H1 (cell line): ENCODE measurements at places on chromosomes 2 and 18.

- no peak for DNase-seq
Measured at GRCh38 chr2:196234672-196235071, 63.3 kb upstream of the STK17B start.

DNA sequence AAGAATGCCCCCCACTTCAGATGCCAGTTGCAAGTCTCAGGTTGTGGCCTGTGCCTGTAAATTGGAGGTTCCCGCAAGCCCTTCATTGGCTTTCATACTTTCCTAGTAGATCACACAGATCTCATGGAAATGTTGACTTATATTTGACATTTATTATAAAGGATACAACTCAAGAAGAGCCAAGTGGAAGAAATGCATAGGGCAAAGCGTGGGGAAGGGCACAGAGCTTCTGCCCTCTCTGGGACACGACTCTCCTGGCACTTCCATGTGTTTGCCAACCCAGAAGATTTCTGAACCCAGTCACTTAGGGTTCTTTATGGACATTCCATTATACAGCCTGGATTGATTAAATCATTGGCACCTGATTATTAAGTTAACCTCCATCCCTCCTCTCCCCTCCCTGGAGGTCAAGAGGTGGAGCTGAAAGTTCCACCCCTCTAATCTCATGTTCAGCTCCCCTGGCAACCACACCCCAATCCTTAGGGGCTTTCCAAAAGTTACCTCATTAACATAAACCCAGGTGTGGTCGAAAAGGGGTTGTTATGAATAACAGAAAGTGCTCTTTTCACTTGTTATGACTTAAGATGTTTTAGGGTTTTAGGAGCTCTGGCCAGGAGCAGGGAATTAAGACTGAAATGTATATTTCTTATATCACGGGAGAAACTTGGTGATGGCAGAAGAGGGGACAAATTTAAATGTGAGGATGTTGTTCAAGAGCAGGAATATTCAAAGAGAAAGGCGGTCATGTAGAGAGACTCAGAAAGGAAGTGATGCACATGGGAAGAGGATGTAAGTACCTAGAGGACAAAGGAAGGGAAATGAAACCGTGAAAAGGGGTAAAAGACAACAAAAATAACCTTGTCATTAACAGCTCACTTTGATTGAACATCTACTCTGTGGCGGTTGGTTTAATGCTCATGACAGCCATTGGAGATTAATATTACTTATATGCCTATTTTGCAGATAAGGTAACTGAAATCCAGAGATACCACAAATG, 31.8 kb downstream of the SP100 start:
- no peak for DNase-seq

GRCh38 chr2:202577250-202578183, 57.3 kb upstream of the FAM117B start:
- no peak for DNase-seq

GRCh38 chr2:118049140-118049815, 35.4 kb upstream of the CCDC93 start:
- DNase-seq: no peak

DNA sequence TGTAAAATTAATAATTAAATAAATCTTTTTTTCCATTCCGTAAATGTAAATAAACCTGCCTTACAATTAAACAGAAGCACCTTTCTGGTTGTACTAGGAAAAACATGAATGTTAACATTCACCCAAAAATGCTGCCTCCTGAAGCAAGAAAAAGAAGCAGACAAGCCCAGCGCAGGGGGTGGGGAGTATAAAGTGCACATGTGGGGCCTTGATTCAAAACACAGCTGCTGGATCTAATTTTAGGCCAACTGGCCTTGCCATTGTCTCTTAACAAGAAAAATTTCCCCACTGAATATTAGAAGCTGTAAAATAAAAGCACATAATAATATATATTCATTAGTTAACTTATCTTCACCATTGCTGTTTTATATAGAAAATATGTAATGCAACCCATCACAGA, 28.3 kb downstream of the TCF4 start:
- no peak for DNase-seq
